ENCODE measurements at places on chromosomes 5 and 9.
A peak's percentile ranks its signal among the peaks of the same experiment; 100 is the strongest.

- DNase-seq = no peak
- H3K4me3 ChIP-seq = no peak overlapping the region
- H3K27ac ChIP-seq = peak overlapping the region; percentile 25
- no peaks in the 10 kb centered on the region for H3K36me3 ChIP-seq
- H3K27me3 ChIP-seq = no peaks in the 10 kb centered on the region
Measured at GRCh38 chr9:116087751-116088194, 65.8 kb upstream of the PAPPA start.

DNA sequence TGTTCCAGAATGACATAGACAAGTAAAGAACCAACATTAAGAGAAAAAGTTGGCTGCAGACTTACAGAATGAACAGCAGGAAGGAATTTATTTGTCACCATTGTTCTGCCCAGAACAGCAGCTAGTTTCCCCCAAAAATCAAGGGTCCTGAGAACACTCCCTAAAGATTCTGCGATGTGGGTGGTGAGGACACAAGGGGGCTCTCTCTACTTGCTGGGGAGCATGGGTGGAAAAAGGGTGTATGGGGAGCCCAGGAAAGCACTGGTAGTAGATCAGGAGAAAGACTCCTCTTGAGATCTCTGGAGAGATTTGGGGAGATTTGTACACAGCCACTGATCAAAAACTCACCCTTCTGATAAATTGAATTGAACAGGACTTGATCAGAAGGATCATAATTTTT, 316.5 kb downstream of the KCTD16 start:
- H3K4me1 ChIP-seq = no peaks in the 10 kb centered on the region
- no peak overlapping the region for H3K4me3 ChIP-seq
- H3K36me3 ChIP-seq = no peaks in the 10 kb centered on the region
- no peaks in the 10 kb centered on the region for H3K27me3 ChIP-seq

DNA sequence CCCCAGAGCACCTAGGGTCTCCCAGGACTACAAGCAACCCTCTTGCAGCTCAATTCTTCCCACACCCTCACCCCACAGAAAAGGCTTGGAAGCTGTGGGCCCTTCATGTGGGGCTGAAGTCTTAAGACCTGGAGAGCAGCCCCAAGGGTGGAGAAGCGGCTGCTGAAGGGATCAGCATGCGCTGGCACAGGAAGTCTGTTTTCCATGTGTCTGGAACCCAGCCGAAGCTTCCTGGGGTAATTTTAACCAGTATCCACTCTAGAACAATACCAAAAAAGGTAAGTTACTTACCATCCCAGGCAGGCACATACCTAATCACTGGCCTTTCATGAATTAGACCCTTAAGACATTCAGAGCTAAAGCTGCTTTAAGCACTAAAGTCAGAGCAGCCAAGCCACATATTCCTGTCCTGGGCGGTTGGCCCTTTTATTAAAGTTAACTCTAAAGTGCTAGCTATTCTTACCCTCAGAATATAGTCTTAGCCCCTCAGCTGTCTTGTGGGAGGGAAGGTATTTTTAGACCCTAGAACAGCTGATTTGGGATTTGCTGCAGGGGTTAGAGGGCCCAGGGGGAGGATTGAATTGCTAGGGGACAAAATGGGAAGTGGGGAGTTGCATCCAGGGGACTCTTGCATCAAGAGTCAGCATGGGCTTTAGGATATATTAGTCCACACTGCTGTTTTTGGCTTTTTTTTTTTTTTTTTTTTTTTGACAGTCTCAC, 6.9 kb downstream of the IL17B start:
- H3K36me3 ChIP-seq = no peaks in the 10 kb centered on the region
- H3K27me3 ChIP-seq = no peaks in the 10 kb centered on the region
- no peak overlapping the region for H3K27ac ChIP-seq
- no peaks in the 10 kb centered on the region for H3K4me1 ChIP-seq

DNA sequence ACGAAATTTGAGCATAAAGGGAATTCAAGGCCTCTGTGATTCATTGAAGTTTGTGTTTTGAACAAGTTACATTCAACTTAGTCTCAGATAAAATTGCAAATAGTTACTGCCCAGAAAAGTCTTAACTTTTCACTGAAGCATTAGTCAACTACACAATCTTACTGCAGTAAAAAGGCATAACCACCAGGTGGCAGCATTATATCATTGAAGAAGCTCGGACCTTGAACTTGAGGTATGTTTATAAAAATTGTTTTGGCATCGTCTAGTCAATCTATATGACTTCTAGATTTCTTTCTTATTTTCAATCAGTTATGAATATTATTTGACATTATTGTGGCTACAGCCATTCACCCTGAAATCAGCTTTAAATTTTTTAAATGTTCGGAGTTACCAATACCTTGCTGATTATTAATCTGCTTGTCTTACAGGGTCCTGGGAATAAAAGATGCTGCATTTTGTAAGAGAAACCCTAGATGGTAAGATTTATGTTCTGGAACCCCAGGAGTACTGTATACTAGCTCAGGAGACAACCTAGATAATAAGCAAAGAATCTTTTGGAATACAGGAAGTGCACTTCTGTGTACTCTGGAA, 83.9 kb upstream of the GRAMD2B start:
- no peaks in the 10 kb centered on the region for H3K4me1 ChIP-seq
- DNase-seq = no peak
- H3K27ac ChIP-seq = no peak overlapping the region

- peaks cover 94% of the 10 kb centered on the region for H3K4me1 ChIP-seq
- peak overlapping the region; percentile 29 for H3K4me3 ChIP-seq
- peaks cover 19% of the 10 kb centered on the region for H3K36me3 ChIP-seq
Measured at GRCh38 chr9:95057101-95057500, 260.4 kb downstream of the FANCC start.

DNA sequence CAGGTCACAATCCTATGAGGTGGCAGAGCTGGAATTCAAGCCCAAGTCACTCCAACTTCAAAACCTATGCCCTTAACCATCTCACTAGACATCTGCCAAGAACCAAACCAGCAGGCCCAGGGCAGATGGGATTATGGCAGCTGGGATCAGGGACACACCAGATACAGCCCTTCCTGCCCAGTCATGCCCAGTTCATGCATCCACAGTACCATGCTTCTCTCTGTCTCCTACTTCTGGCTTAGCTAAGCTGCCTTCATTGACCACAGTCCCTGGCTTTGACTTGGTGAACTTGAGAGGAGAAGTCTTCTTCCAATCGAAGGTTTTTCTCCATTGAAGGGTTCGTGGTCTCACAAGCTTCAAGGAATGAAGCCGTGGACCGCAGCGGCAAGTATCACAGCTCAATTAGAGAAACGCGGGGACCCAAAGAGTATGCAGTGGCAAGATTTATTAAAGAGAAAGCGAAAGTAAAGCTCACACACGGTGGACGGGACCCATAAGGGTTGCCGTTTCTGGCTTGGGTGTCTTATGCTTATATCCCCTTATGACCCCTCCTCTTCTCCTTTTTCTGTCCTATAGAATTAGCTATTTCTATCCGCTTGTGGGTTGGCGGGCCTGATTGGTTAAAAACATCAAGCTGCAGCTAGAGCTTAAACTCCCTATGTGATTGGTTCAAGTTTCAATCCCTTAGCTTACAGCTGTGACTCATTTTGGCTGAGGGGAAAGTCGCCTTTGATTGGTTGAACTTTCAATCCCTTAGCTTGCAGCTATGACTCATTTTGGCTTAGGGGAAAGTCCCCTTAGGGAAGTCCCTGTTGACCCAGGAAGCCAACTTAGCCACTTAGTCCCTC, 101.2 kb downstream of the TRIM36 start:
- H3K4me3 ChIP-seq = peak overlapping the region; percentile 8
- H3K27ac ChIP-seq = no peak overlapping the region
- no peaks in the 10 kb centered on the region for H3K36me3 ChIP-seq
- no peaks in the 10 kb centered on the region for H3K27me3 ChIP-seq
- H3K4me1 ChIP-seq = no peaks in the 10 kb centered on the region

- DNase-seq = no peak
- no peak overlapping the region for H3K4me3 ChIP-seq
- no peak overlapping the region for H3K27ac ChIP-seq
- no peaks in the 10 kb centered on the region for H3K36me3 ChIP-seq
- H3K27me3 ChIP-seq = no peaks in the 10 kb centered on the region
Measured at GRCh38 chr5:75756211-75756610, 39.0 kb upstream of the POC5 start.
